ENCODE measurements at places on chromosomes 11 and 22.

GRCh38 chr22:18000441-18001039, 23.8 kb downstream of the MICAL3 start:
- peak; percentile 74 for DNase-seq

DNA sequence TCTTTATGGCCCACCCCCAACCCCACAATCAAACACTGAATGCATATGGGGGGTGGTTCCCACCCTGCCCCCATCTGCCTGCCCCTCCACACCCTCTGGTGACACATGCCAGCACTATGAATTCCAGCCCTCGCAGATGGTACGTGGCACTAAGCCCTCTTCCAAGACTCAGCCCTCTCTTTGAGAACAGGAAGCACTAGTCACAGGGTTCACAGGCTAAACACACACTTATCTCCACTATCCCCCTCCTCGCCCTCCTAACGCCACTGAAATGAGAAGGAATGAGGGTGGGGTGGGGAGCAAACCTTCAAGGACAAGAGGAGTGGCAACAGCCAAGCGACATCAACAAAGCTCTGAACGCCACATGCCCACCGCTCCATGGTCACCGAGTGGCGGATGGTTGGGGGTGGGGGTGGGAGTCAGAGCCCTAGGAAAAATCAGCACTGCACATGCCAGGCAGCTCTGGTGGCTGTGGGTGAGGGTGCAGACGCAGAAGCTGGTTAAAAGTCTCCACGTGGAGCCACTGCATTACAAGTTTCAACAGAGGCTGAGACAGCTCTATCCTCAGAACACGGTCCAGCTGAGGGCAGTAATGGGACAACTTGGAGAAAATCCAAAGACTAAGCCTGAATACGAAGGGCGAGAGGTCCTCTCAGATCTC, 33.6 kb downstream of the TMEM184B start:
- no peak for DNase-seq

DNA sequence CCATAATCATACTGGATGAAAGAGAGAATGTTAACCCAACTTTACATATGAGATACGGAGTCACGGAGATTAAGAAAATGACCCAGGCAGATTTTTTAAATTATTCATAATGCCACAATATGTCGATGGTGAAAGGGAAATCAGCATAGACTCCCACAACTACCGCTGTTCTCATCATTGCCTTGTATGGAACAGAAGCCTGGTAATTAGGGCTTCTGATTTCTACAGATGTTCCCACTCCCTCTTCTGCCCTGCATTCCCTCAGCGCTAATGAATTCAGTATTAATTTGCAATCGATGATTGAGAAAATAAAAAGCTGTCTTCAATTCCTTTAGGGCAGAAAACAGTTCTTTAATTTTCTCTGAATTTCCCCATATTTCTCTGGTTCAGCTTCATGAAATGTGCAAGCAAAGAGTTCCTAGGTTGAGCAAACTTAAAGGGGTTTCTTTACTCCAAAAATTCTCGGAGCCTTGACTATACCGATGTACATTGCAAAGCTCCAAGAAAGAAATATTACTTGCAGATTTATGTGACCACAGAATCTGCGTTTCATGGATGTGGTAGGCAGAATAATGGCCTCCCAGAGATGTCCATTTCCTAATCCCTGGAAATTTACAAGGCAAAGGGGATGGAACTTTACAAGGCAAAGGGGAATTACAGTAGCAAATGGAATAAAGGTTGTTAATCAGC, 134.9 kb upstream of the ZC3H12C start:
- no peak for DNase-seq

DNA sequence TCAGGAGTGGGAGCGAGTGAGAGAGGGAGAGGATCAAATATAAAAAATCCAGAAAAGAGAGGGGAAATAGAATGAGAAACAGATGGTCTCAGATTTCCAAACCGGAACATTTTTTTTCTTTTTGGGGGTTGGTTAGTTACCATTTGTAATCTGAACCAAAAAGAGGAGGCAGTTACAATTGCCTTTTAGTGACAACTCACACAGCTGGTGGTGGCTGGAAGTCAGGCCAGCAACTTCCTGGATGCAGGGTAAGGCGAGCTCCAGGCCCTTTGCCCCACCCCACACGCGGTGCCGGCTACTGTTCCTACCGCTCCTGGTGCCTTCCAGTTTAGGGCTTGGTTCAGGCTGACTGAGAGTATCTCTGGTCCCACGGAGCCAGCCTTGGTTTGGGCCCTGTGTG, 21.0 kb upstream of the UBASH3B start:
- no peak for DNase-seq

DNA sequence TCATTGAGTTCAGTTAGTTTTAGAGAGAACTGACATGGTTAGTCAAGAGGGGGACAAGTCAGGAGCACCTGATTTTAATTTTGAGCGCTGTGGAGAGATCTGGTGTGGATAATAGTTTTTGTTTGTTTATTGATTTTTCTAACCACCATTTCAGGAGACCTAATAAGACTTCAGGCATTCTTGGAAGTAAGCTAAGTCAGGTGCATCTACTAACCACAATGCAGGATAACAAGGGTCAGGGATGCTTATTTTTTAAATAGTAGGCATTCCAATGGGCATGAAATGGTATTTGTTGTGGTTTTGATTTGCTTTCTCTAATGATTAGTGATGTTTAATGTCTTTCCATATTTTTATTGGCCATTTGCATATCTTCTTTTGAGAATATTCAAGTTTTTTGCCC, 212.1 kb downstream of the NAV2 start:
- DNase-seq: no peak

GRCh38 chr22:37379085-37379484, 48.2 kb downstream of the ELFN2 start:
- no peak for DNase-seq

- DNase-seq: no peak
These were observed 3.1 kb upstream of the IGF2 start for GRCh38 chr11:2142300-2142759.

- DNase-seq: no peak
These were observed 35.5 kb upstream of the TTC12 start for GRCh38 chr11:113278925-113279324.

- no peak for DNase-seq
These were observed 5.6 kb downstream of the KLHDC7B start for GRCh38 chr22:50551160-50551752.

- DNase-seq: peak; percentile 89
These were observed 36.9 kb upstream of the GNB1L start for GRCh38 chr22:19891317-19892256.

DNA sequence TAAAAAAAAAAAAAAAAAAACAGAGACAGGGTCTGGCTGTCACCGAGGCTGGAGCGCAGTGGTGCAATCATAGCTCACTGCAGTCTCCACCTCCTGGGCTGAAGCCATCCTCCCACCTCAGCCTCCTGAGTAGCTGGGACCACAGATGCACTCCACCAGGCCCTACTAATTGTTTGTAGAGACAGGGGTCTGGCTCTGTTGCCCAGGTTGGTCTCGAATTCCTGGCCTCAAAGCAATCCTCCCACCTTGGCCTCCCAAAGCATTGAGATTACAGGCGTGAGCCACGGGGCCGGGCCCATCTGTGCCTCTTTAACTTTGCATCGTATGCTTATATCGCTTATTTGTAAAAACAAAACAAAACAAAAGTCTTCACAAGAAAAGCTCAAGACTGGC, 3.1 kb downstream of the CPT1A start:
- no peak for DNase-seq

GRCh38 chr11:8040261-8040920, 40.6 kb upstream of the TUB start:
- DNase-seq: no peak

Measured in SK-N-SH (cell line).